AG08395 (cell line): ENCODE measurements at places on chromosomes 7 and 10.

GRCh38 chr7:55044791-55045190 is 26.0 kb downstream of the EGFR start:
- no peak for DNase-seq

- no peak for DNase-seq
Observed at GRCh38 chr7:6266699-6267098, 5.7 kb downstream of the CYTH3 start.

DNA sequence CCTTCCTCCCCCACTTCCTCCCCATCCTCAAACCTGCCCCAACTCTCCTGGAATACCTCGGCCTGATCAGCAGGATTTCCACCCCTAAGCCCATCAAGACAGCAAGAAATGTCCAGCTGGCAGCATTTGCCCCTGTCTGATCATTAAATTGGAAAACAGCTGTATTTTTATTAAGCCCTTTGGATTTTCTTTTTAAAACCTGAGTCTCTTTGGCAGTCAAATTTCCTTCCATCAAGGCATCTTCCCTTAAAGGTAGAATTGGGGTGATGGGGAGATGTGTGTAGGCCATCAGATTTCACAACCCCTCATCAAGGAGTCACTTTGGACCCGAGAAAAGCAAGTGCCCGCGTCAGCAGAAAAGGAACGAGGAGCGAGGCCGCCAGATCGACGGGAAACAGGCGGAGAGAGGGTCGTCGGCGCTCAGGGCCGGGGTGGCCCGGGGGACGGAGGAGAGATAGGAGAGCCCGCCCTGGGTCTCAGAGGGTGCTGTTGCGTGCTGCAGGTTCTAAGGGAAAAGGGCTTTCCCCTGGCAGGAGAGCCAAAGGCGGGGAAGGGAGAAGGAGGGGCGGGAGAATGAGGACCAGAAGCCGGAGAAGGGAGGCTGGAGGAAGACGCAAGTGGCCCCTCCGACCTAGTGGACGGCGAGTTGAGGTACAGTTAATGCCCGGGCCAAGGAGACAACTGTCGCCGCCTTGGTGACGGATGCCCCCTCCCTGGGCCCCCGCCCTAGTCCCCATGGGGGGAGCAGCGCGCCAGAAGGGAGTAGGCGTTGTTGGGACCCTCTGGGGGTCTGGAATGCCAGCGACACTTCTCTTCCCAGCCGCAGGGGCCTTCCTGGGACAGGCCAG is 11.5 kb upstream of the GATA3 start:
- no peak for DNase-seq

- peak; percentile 88 for DNase-seq
Observed at GRCh38 chr10:77290528-77291155, 347.0 kb downstream of the KCNMA1 start.

- peak; percentile 77 for DNase-seq
Observed at GRCh38 chr10:117167789-117168674, 29.3 kb upstream of the KCNK18 start.
